KBM-7 (cell line): ENCODE measurements at places on chromosomes 4 and X.

DNA sequence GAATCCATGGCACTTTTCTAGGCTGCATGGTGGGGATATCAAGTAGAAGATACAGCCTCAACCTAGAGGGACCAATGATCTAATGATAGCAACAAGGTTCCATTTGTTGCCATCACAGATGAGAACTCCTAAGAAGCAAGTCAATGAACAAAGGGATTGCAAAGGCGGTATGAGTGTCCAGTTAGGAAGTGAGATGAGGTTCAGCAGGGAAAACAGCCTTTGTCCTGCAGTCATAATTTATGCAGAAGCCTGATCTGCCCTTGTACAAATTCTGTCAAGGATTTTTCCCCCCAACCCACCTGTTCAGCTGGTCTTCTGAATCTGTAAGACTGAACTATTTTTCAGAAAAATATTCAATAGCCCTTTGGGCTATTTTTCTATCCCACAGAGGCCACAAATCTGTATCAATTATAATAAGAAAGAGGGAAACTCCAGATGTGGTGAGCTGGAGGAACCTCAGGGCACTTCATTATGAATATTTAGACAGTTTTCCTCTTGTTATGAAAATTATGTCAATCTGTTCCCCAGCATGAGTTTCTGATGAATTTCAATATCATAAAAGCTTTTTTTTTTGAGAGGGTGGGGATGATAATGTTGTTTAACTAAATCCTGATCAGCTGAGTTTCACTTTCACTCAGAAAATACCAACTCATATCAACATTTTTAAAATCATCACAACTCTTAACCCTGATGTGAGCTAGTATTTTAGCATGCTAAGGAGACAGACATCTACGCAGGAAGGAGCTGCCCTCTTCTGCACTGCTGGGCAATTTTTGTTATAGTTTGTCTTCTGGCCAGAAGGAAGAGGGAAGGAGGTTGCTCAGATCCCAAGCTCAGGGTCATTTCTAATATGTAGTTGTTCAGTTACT lies 127.2 kb upstream of the MAP3K15 start:
- no peak for DNase-seq

DNA sequence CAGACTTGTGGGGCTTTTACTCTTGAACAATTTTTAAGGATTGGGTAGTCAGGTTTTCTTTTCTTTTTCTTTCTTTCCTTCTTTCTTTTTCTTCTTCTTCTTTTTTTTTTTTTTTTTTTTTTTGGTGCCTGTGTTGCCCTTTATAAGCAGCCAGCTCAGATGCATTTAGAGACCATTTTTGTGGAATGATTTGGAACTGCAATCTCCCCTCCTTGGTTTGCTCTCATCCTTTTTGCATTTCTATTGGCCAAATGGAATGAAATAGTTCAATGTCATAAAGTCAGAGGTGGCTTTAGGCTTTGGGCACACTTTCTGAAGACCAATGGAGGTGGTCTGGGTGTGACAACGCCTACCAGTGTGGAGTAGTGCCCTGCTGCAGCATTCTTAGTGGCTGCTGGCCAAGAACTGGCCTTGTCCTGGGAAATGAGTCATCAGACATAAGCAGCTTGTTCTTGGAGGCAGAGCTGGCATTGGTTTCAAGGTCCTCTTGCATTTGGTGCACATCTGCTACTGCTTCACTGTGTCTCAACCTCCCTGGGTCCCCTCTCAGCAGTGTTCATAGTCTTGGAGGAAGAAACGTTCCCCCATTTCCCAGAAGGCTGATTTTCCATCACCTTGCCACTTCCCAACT lies 84.5 kb downstream of the CT47B1 start:
- DNase-seq, result no peak

- peak; percentile 76 for DNase-seq
Measured at GRCh38 chr4:6942238-6942800, 32.7 kb downstream of the TBC1D14 start.

DNA sequence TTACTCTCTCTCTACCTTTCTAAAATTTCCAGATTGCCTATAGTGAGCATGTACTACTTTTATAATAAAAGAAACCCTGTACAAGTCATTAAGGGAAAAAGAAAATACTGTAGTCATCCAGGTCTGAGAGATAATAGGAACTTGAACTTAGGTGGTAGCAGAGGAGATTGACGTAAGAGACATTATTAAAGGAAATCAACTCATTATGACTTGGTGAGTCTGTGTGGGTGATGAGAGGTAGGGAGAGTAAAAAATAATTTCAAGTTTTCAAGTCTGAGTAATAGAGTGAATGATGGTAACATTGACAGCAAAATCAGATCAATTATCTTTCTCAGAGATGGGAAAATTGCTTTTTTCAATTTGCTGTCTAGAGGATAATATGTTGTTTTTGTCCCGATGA lies 44.0 kb upstream of the ZCCHC12 start:
- no peak for DNase-seq

DNA sequence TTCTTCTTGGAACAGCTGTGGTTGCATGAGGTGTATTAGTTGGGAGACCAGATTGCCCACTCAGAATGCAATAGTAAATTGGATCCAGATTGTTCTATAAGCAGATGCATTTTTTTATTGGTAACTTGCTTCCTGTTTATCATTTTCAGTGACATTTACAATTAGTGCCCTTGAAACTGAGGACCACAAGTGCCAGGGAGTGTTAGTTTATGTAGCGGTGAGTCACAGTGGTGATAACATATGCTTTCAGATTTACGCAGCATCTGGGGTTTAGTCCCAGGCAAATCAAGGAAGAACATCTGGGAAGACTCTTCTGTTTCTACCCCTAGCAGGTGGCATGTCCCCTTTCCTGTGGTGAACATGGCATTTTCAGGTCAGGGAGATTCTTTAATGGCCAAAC lies 24.1 kb downstream of the FRMPD4 start:
- DNase-seq, result no peak
